GM19239 (cell line): ENCODE measurements at places on chromosomes 7 and 10.

DNA sequence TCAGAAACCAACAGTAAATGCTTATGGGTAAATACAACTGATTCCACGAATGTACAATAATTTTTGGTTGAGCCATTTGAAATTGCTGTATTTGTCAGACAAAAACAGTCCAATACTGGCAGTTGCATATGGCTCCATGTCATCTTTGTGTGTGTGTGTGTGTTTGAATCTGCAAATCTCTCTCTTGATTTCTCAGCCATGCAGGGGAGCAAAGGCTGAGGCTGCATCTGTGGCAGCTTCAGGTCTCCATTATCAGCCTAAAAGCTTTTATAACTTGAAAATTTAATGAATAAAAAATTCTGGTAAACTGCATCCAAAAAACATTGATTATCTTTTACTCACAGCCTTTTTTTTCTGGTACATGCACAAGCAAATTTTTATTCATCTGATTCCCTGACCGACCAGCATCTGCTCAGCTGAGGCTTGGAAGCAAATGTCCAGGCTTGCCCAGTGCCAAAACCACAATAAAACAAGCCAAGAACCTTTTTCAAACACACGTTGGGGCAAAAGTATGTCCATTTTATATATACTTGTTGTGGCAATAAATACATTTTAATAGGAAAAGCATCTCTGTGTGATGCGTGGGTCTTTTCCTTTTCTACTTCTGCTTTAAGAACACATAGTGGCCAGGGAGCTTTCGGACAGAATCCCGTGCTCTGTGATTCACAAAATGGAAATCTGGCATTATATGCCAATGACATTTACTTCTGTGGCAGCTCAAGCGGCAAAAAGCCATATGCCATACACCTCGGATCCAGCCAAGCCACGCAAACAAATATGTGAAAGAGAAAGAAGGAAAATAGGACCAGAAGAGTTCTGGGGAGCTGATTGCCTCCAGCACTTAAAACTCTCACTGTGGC is 275.6 kb upstream of the AOAH start:
- DNase-seq = no peak

DNA sequence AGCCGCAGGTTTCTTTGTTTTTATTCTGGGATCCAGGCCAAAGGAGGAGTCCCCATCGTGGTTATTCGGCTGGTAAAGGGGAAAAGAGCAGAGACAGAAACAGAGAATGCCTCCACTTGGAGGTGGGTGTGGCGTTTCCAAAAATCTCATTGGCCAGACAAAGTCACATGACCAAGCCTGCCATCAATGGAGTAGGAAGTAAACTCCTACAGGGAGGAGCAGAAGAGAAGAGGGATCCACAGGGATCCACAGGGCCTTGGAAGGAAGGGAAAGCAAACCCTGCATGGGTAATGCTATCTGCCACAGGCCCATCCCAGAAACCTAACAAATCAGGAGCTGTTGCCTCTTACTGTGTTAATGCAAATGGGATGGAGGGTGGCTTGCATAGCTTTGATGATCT is 425.7 kb upstream of the GALNT17 start:
- DNase-seq = no peak

DNA sequence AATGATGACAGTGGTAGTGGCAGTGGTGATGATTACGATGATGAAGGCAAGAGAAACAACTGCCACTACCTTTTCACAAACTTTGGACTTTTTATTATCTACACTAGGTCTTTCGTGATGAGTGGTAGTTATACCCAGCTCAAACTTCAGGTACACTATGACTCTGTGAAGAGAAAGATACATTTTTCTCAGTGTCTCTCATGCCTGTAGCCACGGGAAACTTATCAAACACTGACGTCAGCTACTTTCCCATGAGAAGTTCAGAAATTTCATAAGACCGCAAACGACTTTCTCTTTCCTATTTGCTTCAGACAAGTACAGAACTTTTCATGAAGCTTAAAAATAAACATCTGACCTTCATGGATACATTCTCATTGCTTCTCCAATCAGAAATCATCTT is 57.0 kb downstream of the CALD1 start:
- DNase-seq = no peak

DNA sequence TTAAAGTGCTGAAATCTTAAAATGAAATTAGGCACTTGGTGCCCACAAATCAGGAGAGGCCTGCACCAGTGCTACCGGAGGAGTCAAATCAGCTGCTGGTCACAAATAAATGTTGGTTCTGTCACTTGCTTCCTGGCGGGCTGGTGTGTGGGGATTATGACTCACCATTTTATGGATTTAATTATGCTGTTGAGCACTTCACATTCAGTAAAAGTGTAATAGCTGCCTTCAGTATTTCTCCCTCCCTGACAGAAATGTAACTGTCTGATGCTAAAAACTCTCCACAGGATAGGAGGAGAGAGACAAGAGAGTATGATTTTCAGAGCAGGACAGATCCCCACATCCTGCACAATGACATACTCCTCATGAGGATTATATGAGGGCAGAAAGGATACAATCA is 186.0 kb downstream of the JAZF1 start:
- no peak for DNase-seq

- DNase-seq = no peak
Observed at GRCh38 chr10:86393362-86393761, 26.8 kb upstream of the GRID1 start.

- DNase-seq = peak; percentile 54
Observed at GRCh38 chr10:24952707-24953645, 570 bp upstream of the PRTFDC1 start.

GRCh38 chr7:111780527-111780926 is 218.2 kb upstream of the IMMP2L start:
- no peak for DNase-seq

GRCh38 chr7:141415999-141416398 is 135.2 kb upstream of the AGK start:
- DNase-seq = no peak

- DNase-seq = peak; percentile 44
Observed at GRCh38 chr7:131231381-131232220, 96.1 kb upstream of the MKLN1 start.

DNA sequence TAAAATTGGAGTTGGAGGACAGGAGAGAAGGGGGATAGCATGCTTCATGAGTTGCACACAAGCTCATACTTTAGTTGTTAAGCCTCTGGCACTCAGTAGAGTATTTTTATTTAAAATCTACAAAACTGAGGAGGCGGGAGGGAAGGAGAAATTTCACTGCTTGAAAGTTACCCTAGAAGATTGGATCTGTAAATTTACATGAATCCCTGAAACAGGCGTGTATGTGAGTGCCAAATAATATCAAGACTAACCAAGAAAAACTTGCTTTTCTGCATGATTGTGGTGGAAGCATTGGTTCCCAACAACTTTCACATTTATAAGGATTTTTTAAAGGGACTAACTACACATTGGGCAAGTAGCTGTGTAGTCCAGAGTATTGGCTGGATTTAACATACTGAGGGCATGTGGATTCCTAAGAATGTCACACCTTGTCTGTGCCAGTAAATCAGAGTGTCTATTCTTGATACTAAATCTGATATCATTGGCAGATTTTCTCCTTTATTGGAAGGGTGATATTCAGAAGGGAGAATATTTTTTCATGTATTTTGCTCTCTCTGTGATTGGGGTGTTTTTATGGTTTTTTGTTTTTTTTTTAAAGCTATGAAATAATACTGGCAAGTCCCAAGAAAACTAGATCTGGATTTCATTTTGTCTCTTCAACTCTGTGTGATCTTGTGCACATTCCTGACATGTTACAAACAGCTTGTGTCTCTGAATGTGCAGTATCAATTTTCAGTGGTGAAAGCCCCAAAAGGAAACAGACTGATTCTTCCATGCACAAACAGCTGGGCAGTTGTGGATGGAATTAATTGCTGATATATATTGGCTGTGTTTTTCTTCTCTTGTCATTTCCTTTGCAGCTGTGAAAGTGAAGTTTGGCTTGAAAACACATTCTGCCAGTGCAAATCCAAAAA is 67.2 kb downstream of the ADD3 start:
- DNase-seq = no peak

DNA sequence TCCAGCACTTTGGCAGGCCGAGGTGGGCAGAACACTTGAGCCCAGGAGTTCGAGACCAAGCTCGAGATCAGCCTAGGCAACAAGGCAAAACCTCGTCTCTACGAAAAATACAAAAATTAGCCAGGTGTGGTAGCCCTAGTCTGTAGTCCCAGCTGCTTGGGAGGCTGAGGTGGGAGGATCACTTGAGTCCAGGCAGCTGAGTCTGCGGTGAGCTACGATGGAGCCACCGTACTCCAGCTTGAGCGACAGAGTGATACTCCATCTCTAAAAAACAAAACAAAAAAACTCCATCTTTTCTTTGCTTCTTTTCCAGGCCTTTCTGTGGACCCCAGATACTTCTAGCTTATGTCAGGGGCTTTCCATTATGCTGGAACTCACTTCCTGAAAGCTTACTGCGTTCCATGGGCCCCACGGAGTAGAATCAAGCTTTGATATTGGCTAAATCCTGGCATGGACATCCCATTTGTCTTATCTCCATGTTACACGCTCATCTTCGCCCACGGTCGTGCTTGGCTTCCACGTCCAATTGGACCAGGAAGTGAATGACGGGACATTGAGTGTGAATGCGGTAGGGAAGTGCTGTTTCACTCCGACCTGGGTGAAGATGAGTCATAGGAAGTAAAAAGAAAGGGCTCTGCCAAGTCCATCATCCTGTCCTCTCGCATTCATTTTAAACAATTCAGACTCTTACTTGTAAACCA is 45.7 kb downstream of the FAM171A1 start:
- DNase-seq = no peak

DNA sequence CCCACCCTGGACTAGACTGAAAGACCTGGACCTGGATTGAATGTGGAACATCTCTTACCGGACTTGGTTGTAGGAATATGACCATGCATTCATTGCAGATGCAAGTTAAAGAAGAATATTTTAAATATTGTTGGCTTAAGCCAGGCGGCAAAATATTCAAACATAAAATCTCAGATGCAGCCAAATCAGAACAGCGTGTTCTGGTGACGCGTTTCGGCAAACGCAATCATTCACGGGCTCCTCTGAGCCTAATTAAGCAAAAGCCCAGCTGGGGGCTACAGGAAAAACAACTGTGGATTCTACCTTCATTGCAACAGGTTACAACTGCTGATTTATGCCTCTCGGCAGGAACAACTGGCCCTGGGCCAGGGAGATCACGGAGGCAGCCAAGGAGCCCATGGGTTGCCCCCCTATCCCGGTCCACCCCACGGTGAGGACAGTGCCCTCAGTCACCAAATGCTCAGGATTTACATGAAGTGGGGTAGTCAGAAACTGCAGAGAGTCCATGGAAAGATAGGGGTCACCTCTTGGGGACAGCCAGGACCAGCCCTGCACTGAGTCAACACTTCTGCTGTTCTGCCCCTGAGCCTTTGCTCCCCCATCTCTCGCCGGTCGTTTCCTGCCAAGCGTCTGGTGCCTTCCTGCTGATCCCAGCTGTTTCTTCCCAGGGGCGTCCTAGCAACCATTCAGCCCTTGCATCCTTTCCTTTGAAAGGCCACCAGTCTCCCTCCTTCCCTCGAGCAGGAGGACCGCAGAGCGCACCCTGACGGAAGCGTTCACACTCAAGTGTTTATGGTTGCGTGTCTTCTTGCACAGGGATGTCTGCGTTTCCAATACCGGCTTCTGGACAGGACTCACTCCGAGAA is 64.4 kb upstream of the SFMBT2 start:
- DNase-seq = no peak

GRCh38 chr7:3168869-3169268 is 125.2 kb upstream of the CARD11 start:
- no peak for DNase-seq

DNA sequence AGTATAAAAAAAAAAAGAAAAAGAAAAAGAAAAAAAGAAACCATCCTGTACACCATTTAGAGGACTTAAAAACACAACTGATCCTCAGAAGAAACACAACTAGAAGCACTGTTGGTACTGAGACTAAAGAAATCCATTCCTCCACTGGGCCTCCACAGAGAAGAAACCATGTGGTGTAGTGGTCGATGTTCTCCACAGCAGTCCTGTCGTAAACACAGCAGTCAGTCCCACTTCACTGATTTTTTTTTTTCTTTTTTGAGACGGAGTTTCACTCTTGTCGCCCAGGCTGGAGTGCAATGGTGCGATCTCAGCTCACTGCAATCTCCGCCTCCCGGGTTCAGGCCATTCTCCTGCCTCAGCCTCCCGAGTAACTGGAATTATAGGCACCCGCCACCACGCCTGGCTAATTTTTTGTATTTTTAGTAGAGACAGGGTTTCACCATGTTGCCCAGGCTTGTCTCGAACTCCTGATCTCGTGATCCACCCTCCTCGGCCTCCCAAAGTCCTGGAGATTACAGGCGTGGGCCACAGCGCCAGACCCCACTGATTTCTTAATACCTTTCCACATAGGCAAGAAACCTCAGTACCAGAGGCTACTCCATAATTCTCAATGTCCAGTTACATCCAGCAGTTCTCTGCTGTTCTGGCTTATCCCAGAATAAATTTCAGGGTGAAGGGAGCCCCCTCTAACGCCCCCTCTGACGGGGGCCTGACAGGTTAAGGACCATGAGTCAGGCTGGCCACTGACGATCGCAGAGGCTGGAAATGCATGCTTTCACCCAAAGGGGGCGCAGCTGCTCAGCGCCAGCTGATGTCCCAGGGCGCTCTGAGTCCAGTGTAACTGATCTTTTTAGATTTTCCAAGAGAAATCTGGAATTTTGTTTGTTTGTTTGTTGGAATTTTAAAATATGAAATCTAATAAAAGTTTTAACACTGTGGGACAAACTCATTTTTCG is 24.8 kb upstream of the FFAR4 start:
- DNase-seq = no peak

DNA sequence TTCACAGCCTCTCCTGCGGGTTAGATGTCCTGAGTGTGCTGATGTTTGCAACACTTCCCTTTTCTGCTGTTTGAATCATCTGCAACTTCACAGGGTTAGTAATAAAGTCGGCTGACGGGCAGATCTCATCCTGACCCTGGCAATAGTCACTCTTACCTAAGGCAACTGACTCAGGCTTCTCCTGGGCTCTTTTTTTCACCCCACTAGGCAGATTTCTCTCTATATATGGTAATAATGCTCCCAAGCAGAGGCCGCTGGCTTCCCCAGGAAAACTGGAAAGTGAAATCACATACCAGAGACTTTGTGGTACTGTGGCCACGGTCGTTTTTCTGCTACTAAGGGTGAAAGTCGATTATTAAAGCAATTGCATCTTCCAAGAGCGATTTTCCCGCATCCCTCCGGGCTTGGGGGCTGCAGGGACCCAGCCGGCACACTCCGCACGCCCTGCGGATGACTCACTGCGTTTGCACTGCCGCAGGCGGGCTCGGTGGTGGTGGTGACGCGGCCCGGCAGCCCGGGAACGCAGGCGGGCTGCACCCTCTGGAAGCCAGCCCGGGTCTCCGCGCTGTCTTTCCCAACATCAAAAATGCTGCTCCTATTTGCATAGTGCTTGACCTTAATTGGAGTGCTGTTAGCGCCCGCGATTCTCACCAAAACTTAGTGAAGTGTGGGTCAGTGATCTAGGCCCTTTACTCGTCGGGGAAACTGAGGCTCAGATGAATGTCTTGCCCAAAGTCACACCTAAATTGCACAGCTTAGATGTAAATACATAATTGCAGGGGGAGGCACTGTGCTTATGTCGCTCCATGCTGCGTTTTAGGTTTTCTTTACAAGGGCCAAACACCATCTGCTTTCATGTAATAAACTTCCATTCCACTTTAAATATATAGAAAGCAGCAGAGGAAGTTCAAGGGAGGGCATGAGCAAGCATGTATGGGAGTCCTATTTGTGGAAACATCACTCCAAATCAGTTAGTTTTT is 47.6 kb upstream of the ITGB1 start:
- no peak for DNase-seq
